ENCODE measurements at places on chromosomes 3 and 15.
A peak's percentile ranks its signal among the peaks of the same experiment; 100 is the strongest.

- DNase-seq, result no peak
Measured at GRCh38 chr15:98289747-98290146, 329.2 kb downstream of the ARRDC4 start.

GRCh38 chr3:161132391-161132790 lies 27.2 kb upstream of the B3GALNT1 start:
- no peak for DNase-seq

- DNase-seq, result no peak
Measured at GRCh38 chr3:126524429-126524988, 554 bp downstream of the CHST13 start.

DNA sequence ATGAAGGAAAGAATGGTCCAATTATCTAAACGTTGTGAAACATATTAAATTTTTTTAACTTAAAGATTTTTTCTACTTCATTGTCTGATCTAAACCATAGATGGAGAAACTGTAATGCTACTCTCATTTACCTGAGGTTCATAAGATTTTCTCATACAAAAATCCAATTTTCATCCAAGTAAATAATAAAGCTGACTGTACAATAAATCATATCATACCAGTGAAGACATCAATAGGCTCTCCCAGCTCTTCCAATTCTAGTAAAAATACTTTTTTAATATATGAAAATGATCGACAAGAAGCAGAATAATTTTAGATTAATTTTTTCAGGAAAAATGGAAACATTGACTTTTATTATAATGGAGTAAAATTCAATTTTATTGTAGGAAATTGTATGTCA lies 260.8 kb downstream of the GABRG3 start:
- DNase-seq, result no peak

DNA sequence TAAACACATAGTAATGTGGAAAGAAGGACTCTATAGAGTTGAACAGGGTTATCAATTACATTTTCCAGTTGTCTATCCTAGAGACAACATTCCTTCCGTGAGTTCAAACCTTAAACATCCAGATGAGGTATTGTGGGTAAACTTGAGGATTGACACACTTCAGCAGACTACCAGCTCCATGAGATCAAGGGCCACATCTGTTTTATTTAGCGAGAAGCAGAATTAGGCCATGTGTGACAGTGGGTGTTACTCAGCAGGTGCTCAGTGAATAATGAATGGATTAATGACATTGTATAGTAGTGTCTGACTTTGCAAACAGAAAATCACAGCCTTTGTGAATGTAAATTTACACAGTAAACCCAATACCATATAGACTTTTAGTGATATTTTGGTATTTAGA lies 941.1 kb upstream of the CFAP20DC start:
- DNase-seq, result no peak

- DNase-seq, result no peak
Measured at GRCh38 chr15:36291501-36291900, 287.9 kb upstream of the CDIN1 start.

DNA sequence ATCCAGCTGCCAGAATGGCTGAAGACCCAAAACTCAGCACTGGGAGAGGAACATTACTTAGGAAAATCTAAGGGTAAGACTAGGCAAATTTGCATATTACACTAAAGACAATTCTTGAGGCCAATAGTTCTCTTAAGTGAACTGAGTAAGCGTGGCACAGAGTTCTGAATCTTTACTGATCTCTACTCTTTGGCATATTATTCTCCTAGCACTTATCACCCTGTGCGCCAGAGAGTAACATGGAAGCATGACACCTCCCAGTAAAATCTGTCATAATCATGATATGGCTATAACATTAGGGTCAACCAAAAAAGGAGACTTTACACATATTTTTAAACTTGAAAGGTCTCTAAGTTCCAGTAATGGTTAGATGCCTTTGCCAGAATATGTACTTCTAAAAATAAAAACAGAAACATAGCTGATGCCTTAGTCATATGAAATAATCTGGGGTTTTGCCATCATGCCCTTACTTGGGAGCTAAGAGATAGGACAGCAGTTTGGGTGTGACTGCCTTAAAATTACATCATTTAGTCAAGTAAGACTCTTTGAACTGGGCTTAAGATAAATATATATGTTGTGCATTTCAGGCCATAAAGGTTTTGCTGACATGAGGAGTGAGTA lies 290.5 kb downstream of the PLCL2 start:
- DNase-seq, result no peak

- peak; percentile 18 for DNase-seq
Measured at GRCh38 chr3:13647298-13648059, 98.6 kb downstream of the FBLN2 start.

DNA sequence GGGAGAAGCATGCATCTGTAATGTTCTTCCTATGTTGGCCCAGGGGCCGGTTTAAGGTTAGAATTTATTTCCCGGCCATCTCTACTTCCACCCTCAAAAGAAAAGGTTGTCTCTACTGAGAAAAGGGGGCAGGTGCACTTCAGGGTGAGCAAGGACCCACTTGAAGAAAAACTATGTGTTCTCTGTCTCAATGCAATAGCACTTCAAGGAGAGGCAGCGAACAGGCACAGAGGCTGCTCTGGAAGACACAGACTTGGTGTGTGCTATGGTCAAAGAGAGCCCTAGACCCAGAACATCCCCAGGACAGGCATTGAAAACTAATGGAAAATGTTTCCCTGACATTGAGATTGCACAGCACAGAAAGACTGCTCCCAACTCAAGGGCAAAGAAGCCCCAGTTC lies 7.6 kb downstream of the MINDY4B start:
- no peak for DNase-seq

- no peak for DNase-seq
Measured at GRCh38 chr15:97998307-97999071, 38.0 kb downstream of the ARRDC4 start.

DNA sequence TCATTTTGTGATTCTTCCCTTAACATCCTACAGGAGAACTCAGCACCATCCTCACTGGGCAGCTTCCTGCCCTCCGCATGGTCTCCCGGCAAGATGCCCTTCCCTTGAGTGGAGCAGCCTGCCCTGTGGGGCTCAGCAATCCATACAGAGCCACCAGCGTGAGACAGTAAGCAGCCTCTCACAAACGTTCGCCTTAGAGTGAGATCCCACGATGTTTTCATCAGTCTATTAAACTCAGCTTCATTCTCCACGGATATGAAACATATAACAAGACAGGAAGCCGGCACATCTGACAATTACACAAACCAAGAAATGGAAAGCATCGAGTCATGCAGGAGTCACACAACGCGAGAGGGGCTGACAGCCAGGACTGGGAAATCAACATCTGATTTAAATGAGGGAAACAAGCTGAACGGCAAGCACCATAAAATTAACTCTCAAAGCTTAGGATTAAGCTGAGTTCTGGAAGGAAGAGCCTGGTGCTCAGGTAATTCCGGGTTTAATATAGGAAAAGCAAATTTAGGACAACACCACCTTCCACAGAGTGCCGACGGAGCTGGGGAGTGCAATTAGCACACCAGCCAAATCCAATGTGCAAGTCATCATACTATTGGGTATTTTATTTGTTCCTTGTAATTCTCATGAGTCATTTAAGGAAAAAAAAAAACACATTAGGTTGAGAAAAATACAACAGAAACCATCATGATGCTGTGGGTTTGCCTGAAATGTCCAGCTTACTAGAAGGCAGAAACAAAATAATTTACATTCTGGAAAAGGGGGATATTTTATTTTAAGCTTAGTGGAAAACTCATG lies 272.0 kb downstream of the OCA2 start:
- DNase-seq, result no peak

- no peak for DNase-seq
Measured at GRCh38 chr3:151236736-151237135, 33.7 kb upstream of the GPR171 start.

DNA sequence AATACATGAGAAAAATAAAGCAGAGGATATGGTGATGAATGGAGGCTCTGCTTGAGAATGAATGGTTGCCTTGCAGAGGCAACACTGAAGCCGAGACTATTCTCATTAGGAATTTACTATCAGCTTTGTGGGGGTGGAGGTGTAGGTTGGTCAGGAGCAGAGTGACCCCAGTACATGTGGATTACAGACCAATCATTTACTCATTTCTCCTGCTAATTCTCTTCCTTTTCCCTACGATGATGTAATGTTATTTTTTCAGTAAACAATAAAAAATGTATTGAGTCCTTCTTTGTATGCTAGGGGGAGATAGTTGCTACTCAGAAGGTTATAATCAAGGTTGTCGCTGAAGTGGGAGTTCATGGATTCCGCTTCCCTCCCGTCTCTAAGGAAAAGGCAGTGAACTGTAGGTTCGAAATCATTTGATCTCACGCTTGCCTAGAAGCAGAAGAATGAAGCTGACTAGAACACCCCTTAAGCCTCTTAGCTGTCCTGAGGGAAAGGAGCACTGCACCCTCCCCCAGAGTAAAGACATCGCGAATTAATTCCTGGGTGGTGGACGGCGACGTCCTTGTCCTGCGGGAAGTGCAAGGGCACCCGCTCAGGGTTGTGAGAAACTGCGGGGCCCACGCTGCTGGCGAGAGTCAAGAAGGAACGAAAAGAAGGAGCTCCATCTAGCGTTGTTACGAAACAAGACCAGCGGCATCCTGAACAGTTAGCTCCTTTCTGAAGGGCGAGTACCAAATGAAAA lies 213.2 kb upstream of the PFN2 start:
- peak; percentile 44 for DNase-seq

DNA sequence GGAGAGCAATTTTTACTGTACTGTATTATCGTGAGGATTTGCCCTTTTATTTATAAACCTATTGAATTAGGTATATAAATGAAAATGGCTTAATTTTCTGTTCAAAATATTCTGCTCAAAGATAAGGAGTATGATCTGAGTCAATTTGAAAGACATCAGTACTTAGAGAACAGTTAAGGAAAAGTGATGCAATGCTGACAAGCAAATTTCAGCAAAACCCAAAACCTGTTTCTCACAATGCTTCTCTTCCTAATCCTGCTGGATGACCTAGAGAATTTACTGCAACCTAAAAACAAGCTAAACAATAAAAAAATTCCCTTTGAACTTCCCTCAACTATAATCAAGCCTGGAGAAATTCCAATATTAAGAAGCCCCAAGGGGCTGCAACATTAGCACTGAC lies 82.7 kb downstream of the RFX7 start:
- no peak for DNase-seq

GRCh38 chr15:97547381-97547780 lies 413.1 kb upstream of the ARRDC4 start:
- no peak for DNase-seq

DNA sequence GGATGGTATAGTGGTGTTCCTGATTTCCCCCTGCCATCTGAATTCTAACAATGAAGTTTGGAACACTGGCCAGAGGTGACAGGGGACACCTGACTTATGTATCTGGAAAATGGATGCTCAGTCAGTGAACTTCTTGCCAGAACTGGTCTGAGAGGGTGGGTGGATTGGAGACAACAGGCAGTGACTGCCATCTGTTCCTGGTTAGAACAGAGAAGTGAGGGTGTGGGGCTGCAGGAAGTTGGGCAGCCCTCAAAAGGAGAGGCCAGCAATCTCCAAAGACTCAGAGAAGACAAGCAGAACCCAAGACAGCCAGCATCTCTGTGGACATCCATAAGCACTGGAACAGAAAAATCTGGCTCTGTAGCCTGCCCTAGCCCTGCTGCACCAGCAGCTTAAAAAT lies 50.5 kb downstream of the ANP32A start:
- no peak for DNase-seq

GRCh38 chr3:177488740-177489139 lies 291.5 kb upstream of the TBL1XR1 start:
- DNase-seq, result no peak

GRCh38 chr3:62587579-62588031 lies 214.3 kb upstream of the FEZF2 start:
- no peak for DNase-seq

GRCh38 chr15:59160880-59161593 lies 45.6 kb upstream of the LDHAL6B start:
- DNase-seq, result no peak

DNA sequence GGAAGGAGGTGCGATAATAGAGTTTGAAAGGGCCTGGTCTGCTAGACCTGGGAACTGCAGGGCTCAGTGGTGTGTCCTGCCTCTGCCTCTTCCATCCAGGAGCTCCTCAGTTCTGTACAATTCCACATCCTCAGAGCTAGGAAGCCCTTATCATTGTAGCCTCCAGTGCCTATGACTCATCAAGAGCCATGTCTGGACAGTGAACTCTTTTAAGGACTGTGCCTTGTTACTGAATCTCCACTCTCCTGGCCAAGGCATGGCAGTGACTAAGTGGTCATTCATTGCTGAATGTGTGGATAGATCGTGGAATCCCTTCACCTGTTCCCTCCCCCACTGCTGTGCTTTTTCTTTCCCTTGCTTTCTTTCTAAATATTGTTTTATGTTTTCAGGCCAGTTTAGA lies 2.9 kb downstream of the TIMP4 start:
- DNase-seq, result no peak

- no peak for DNase-seq
Measured at GRCh38 chr3:7733933-7734332, 767.7 kb upstream of the LMCD1 start.

DNA sequence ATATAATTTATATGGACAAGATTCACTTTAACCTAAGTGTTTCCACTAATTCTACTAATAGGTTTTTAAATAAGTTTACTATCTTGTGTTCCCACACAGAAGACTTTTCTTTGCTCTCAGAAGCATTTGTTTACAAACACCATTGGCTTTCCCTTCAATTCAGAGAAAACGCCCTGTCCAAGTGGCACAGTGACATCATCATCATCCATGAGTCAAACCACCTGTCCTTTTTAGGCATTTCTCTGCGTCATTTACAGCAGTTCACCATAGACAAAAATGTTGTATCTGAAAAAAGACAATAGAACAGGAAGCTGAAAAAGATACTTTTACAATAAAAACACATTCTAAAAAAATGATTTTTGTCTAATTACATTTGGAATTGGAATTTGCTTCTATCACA lies 9.3 kb upstream of the BCL2L10 start:
- no peak for DNase-seq

GRCh38 chr15:40807888-40808461 lies 702 bp upstream of the DNAJC17 start:
- no peak for DNase-seq

- DNase-seq, result no peak
Measured at GRCh38 chr3:152719264-152719663, 115.7 kb upstream of the P2RY1 start.

Data from CD4-positive, alpha-beta T cell treated with Interleukin-12 subunit alpha and Interleukin-12 subunit beta, for 1 hour (primary cell).